ENCODE measurements at places on chromosomes 6 and 20. TPM values are rescaled to one million over a fixed set of nuclear protein-coding genes. Genes with fewer than 3 reads are reported as not detected.

- no peaks in the 10 kb centered on the region for H3K4me1 ChIP-seq
- no peak for DNase-seq
- no peak overlapping the region for H3K27ac ChIP-seq
- H3K36me3 ChIP-seq: no peaks in the 10 kb centered on the region
- no peak overlapping the region for H3K4me3 ChIP-seq
These were observed 176.8 kb downstream of the TASP1 start for GRCh38 chr20:13461849-13462458.

DNA sequence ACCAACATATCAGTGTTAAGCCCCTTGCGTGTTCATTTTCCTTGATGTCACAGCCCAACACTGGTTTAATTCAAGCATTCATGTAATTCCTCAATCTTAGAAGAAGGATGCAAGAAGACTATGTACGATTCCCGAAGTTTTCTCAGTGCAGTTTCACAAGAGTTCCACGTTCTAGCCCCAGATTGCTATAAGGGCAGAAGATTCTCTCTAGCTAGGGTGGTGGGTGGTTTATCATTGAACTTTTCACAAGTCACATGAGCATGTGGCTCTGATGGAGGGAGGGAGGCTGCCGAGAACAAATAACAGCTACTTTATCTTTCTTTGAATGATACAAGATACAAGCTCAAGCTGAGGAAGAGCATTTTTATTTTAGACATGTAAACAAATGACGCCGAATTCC, 71.9 kb upstream of the NHSL1 start:
- no peaks in the 10 kb centered on the region for H3K36me3 ChIP-seq
- H3K4me3 ChIP-seq: no peak overlapping the region
- peaks cover 7% of the 10 kb centered on the region for H3K4me1 ChIP-seq
- no peak overlapping the region for H3K27ac ChIP-seq

GRCh38 chr20:32037929-32038328, 14.1 kb upstream of the HCK start:
- no peaks in the 10 kb centered on the region for H3K36me3 ChIP-seq
- no peak overlapping the region for H3K4me3 ChIP-seq
- no peak overlapping the region for H3K27ac ChIP-seq
- H3K4me1 ChIP-seq: peaks cover 7% of the 10 kb centered on the region

Gene BANF2
- total RNA-seq: not detected

Gene EDEM2
- total RNA-seq: 9.4 TPM

Gene FAM83C
- total RNA-seq: not detected
